Activated CD4-positive, CD25-positive, alpha-beta regulatory T cell treated with anti-CD3 and anti-CD28 coated beads, Interleukin-2, amount 50 U/mL, for 24 hours (primary cell): ENCODE measurements at places on chromosomes 13 and 19.
A peak's percentile ranks its signal among the peaks of the same experiment; 100 is the strongest.

- ATAC-seq = no peak
Measured at GRCh38 chr13:98994080-98994479, 16.2 kb upstream of the DOCK9 start.

DNA sequence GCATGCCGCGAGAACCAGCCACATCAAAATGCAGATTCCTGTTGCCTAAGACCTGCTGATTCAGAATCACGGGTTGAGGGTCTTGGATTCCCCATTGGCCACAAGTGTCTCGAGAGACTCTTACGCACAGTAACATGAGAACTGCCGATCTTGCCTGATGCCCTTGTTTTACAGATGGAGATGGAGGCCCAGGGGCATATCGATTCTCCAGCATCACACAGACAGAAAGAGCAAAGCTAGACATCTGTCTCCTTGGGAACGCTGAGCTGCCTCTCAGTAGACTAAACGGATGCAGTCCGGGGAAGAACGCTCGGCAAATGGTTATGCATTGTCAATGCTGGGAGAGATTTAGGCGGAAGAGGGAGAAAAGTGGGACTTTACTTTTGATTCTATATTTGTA, 5.4 kb downstream of the NLRP12 start:
- ATAC-seq = no peak

GRCh38 chr13:67505376-67505775, 275.2 kb upstream of the PCDH9 start:
- ATAC-seq = no peak

GRCh38 chr13:65112531-65112941, 2117.6 kb downstream of the PCDH9 start:
- ATAC-seq = no peak

- no peak for ATAC-seq
Measured at GRCh38 chr19:19171821-19172532, 1.9 kb upstream of the MEF2B start.

GRCh38 chr13:70394031-70394548, 285.8 kb upstream of the KLHL1 start:
- no peak for ATAC-seq

DNA sequence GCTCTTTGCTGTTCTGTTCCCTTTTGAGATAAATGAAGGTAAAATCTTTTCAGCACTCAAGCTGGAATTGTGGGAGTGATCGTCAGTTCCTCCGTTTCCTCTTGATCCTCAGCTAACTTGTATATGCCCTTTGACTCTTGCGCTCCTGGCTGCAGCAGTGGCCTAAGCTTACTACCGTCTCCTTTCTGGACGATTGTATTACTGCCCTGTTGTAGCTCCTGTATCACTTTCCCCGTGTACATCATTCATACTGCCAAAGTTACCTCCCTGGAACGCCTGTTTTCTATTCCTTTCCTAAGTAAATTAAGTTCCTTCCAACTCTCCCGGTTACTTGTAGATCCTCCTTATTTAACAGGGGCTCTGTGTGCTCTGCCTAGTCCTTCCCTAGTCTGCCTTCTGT, 36.9 kb downstream of the WASF3 start:
- no peak for ATAC-seq

DNA sequence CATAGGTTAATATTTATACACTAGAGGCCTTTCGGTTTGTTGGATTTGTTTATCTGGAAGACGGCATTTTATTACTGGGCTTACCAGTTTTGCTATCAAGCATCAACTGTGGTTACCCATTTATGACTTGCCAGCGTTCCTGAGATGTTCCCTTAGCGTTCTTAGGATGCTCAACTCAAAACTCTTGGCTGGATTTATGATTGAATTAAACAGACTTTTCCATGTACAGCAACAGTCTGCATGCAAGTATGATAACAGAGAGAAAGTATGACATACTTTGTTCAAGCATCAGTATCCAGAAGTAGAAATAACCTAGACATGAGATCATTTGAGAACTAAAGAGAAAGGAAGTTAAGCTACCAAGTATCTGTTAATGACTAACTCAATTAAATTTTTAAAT, 29.9 kb upstream of the RNF113B start:
- no peak for ATAC-seq

DNA sequence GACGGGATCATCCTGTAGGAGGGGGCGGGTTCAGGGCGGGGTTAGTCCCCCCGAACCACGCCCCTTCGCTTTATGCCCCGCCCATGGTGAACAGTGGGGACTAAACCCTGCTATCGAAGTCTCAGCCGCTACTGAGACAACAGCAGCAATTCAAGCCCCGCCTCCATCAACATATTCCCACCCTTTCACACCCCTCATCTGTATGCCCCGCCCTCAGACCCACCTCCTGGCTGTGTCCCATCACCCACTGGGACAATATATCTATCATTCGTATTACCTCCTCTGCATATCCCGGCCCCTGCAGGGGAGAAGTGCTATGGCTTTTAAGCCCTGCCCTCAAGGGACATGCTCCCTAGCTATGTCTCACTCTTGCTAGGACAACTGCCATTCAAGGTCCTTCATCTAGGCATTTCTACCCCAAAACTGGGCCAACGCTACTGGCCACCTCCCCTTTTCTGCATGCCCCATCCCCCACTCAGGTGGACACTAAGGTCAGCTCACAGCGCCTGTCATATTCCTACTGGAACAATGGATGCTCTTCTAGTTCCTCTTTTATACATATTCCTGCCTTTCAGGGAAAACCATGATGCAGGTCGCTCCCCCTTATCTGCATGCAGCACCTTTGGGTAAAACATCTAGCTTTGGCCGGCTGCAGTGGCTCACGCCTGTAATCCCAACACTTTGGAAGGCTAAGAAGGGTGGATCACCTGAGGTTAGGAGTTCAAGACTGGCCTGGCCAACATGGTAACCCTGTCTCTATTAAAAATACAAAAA, 11.9 kb downstream of the LRFN1 start:
- ATAC-seq = no peak

DNA sequence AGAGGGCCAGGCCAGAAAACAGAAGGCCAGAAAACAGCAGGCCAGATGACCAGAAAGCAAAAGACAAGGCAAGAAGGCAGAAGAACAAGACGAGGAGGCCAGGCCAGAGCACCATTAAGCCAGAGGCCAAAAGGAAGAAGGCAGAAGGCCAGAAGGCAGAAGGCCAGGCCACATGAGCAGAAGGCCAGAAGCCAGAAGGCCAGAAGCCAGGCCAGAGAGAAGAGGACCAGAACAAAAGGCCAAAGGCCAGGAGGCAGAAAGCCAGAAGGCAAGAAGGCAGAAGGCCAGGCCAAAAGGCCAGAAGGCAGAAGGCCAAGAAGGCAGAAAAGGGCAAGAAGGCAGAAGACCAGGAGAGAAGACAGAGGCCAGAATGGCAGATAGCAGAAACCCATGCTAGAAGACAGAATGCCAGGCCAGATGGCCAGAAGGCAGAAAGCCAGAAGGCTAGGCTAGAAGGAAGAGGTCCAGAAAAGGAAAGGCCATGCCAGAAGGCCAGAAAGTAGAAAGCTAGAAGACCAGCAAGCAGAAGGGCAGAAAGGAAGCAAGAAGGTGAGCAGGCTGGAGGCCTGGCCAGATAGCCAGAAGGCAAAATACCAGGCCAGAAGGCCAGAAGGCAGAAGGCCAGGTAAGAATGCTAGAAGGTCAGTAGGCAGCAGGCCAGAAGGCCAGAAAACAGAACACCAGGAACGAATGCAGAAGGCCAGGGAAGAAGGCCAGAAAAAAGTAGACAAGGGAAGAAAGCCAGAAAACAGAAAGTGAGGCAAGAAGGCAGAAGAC, 187.6 kb downstream of the TUBA3C start:
- ATAC-seq = no peak

GRCh38 chr19:52296400-52296772, 583 bp upstream of the ZNF480 start:
- no peak for ATAC-seq

DNA sequence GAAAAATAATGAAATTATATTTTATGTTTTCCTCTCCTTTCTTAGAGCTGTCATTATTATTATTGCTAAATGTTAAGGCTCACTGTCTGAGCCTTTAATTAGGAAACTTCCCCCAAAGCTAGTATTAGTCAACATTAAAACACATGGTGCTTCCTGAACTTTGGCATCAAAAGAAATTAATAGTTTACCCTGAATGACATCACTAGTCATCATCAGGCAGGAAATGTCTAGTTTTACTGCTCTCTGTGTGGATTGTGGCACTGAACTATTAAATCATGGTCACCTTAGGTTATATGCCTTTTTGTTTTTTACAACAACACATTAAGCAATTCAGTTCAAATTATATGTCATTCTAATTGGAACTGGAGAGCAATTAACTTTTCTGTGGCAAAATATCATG, 595.5 kb downstream of the SLITRK1 start:
- no peak for ATAC-seq

- peak; percentile 68 for ATAC-seq
Measured at GRCh38 chr13:40777166-40777808, 6.3 kb upstream of the MRPS31 start.

DNA sequence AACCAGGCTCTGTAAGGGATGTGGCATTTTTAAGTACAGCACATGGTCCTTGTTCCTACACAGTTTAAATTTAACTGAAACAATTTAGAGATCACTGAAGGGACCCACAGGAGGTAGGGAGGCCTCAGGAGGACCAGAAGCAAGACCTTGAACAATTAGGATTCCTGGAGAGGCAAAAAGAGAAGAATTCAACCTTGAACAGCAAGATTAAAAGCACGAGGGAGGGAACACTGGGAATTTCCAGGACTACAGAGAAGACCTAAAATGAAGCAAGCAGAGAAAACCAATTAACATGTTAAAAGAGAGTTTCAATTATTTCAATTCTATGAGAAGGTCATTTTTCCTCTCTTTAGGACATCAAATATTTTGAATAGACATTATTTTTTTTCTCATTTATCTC, 160.3 kb downstream of the KCTD12 start:
- ATAC-seq = no peak

GRCh38 chr13:72886272-72887067, 104.5 kb downstream of the PIBF1 start:
- no peak for ATAC-seq

DNA sequence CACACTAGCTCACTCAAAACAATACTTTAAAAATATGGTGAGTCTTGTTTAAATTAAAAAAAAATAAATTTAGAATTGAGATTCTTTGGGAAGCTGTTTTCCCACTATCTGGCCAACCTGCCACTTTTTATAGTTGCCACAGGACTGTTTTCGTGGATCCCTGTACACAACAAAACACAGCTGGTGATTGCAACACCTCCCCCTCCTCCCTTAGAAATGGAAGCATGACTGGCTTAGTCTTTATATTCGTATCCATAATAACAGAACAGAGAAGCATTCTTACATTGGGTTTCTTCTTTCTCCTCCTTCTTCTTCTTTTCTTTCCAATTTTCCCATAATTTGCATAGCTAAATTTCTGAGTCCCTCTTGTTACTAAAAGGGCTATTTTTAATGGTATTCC, 79.5 kb upstream of the GJB6 start:
- ATAC-seq = no peak

DNA sequence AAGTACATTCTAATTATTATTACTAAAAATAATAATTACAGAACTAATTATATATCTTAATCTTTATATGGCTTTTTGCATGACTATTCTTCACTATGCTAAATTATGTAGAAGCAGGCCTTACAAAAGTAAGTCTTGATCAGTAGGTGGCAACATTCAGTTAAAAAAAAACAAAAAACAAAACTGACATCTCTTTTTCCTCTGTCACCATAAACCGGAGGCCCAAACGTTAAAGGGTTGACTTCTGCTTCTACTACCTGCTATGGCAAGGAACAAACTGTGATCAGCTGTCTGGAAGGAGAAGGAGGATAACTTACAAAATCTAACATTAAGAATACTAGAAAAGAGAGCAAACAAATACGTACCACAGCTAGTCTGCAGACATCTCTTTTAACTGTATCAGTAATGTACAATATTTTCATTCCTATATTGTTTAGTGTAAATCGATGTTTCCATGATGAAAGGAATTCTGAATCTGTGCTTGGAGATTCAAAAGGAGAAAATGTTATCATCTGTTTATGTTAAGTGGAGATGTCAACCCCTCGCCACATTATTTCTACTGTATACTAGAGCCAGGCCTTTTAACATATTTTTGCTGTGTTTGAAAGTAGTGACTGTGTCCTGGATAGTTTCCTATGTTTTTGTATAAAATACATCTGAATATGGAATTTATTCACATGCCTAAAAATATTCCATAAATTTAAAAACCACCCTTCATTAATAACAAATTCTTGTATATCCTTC, 1525.4 kb downstream of the SLITRK1 start:
- no peak for ATAC-seq

DNA sequence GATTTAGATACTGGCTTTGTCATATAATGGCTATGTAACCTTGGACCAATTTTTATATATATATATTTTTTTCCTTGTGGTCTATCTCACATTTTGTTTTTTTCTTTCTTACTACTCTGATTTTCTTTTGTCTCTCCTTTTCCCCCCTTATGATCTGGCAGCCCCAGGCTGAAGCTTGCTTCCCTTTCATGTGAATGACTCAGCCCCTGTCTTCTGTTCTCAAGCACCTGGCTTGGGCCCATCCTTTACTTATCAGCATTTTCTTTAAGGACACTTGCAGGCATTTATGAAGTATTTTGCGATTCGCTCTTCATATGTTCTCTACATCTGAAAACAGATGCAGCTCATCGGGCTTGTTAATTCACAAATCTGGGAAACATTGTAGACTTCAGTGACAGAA, 163.6 kb downstream of the SPRY2 start:
- no peak for ATAC-seq

DNA sequence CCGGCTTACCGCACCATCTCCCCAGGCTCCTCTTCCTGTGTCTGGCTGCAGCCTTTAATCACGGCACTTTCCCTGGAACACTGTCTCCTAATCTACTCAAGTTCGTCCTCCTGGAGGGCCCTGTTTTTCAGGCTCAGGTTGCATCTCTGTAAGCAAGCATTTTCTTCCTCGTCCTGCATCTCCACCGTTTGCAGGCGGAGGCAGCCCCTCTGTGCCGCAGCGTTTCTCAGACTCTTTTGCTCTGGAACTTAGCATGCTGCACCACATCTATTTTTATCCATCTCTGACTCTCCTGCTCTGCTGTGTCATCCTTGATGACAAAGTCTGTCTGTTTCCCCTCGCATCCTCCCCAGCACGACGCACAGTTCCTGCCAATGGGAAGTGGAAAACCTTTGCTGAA, 117.5 kb downstream of the ATP8A2 start:
- no peak for ATAC-seq

- no peak for ATAC-seq
Measured at GRCh38 chr19:53894707-53895106, 12.7 kb downstream of the PRKCG start.

DNA sequence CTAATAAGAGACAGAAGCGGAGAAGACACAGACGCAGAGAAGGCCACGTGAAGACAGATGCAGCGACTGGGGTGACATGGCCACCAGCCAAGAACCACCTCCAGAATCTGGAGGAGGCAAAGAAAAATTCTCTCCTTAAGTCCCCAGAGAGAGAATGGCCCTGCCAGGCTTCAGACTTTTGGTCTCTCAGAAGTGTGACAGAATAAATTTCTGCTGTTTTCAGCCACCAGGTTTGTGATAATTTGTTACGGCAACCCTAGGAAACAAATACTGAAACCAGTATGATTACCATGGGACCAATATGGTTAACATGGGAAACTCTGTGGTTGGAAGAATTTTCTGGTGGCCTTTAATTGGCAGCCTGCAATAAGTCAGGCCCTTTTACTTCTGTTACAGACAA, 63.9 kb upstream of the DOCK9 start:
- ATAC-seq = peak; percentile 12
